Epithelial cell of proximal tubule (primary cell): ENCODE measurements at places on chromosomes 11 and 22.

- DNase-seq: no peak
These were observed 5.4 kb downstream of the FDX1 start for GRCh38 chr11:110434952-110435779.

DNA sequence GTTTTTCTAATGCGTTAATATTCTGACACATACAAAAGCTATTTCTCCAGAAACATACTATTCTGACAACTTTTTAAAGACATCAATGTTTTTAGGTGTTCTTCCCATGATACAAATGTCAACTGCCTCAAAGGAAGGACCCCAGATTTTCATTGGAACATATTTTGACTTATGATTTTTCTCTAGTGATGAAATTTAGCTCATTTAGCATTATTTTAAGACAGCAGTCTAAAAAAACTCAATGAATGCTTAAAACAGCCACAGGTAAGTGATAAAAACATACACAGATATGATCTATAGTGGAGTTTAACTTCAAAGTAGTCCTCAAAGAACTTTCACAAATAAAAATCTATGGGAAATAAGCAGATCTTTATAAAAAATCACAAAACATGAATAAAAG lies 24.9 kb downstream of the XKR3 start:
- no peak for DNase-seq

DNA sequence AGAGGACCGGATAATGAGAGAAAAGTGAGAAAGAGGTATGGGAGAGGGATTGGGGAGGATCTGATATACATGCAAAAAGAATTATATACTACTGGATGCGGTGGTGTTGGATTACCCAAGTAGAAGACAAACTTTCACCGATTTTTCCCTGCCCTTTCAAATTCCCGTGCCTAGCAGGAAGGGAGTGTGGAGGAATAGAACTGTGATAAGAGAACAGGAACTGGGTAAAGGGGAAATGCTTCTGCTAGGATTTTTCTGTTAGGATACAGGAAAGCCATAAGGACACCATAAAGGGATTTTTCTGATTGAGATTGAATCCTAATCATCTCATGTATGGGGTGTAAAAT lies 480 bp upstream of the MTMR2 start:
- no peak for DNase-seq

- no peak for DNase-seq
These were observed 50.9 kb downstream of the THAP12 start for GRCh38 chr11:76329983-76330382.

GRCh38 chr22:25896098-25896497 lies 154.1 kb downstream of the MYO18B start:
- DNase-seq: no peak

- no peak for DNase-seq
These were observed 908.3 kb upstream of the ANO3 start for GRCh38 chr11:25423436-25424199.

GRCh38 chr11:130831976-130832375 lies 84.3 kb downstream of the SNX19 start:
- no peak for DNase-seq

DNA sequence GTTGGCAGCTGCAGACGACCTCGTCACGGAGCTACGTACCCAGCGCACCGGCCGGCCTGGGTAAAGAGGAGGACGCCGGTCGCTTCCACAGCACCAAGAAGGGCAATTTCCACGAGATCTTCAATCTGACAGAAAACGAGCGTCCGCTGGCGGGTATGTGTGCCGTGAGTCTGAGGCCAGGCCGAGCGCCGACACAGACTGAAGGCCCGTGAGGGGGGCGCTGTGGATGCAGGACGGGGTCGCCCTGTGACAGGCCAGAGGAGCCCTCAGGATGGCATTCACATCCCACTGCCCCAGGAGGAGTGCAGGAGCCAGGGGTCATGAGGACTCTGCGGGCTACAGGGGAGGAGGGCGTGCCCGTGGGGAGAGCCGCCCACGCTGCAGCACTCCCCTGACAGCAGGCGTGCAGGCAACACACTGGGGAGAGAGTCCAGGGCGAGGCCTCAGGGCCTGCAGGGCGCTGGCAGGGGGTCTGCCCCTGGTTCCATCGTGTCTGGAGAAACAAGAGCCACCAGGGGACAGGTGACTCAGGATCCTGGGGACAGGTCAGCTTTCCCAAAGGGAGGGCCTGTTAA lies 53.6 kb downstream of the GRAMD4 start:
- DNase-seq: no peak
